ENCODE measurements at places on chromosomes 4 and X.

DNA sequence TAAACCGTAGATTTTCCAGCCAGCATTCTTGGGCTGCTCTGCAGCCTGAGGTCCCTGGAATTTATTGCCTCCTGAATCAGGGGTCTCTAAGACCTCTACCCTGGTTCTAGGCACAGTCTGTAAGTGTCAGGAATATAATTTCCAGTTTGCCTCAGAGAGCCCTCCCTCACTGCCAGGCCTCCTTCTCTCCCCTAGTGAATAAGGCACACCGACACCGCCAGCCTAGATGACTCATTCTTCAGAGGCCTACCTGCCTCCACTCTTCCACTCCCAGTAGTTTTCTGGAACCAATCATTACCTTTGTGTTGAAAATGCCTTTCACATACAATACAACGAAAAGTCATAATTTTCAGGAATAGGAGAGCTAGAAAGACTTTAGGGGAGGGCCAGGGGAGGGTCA lies 50.3 kb upstream of the ARHGEF9 start:
- no peak for DNase-seq

DNA sequence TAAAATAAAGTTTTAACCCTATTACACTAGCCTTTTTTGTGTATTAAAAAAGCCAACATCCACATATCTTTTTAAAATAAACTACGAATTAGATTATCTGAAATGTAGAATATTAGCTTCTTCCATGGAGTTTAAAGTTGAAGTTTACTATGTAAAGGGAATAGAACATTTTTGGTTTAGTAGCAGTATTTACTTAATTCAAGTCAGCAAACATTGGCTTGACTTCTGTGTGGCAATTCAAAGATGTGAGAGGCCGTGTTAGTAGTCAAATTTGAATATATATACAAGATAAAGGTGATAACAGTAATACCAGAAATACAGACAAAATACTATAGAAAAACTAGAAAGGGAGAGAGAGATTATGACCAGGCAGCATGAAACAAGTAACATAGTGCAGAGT lies 115.1 kb upstream of the IL13RA1 start:
- DNase-seq: no peak

DNA sequence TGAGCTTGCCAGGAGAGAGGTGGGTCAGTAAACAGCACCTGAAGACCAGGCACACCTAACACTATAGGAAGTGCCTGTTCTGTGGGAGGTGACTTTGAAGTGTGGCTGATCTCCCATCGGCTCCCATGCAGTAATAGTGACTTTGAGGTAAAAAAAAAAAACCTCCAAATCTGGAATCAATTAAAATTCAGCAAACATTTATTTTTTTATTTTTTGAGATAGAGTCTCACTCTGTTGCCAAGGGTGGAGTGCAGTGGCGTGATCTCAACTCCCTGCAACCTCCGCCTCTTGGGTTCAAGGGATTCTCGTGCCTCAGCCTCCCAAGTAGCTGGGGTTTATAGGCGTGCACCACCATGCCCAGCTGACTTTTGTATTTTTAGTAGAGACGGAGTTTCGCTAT lies 32.4 kb downstream of the ARHGAP10 start:
- no peak for DNase-seq

GRCh38 chr4:19961091-19961490 lies 290.6 kb upstream of the SLIT2 start:
- DNase-seq: no peak

DNA sequence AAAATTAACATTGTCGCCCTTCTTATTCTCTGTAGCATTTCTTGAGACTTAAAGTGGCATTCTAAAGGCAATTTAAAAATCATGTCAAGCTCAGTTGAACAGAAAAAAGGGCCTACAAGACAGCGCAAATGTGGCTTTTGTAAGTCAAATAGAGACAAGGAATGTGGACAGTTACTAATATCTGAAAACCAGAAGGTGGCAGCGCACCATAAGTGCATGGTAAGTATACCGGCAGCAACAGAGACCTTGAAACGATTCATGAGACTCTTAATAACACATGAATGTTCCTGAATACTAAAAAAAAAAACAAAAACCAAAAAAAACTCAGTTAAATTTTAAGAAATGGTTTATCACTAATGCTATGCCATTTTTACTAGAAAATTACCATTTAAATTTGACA lies 82.4 kb upstream of the HPRT1 start:
- DNase-seq: no peak

DNA sequence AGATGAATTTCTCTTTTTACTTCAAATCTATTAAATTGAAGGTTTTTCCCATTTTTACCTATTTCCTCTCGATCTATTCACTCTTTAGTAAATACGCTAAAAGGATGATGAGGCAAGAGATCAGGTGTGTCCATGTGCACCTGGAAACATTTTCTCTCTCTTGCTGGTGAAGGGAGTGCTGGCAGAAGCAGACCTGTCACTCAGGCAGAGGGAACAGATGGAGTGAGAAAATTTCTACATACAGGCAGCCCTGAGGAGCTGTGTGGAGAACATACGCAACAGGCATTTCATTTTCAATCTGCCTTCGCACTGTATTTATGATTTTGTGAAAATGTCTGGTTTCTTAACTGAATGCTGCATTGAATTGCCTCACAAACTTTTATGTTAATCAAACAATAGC lies 249.5 kb downstream of the GPM6A start:
- no peak for DNase-seq

- no peak for DNase-seq
These were observed 285.0 kb upstream of the ARSJ start for GRCh38 chr4:114264452-114264851.

- no peak for DNase-seq
These were observed 35.4 kb downstream of the GRXCR1 start for GRCh38 chr4:42927946-42928345.

- no peak for DNase-seq
These were observed 1063.1 kb downstream of the PCDH7 start for GRCh38 chr4:31783311-31783710.

GRCh38 chr4:54333657-54334056 lies 104.6 kb downstream of the PDGFRA start:
- no peak for DNase-seq

DNA sequence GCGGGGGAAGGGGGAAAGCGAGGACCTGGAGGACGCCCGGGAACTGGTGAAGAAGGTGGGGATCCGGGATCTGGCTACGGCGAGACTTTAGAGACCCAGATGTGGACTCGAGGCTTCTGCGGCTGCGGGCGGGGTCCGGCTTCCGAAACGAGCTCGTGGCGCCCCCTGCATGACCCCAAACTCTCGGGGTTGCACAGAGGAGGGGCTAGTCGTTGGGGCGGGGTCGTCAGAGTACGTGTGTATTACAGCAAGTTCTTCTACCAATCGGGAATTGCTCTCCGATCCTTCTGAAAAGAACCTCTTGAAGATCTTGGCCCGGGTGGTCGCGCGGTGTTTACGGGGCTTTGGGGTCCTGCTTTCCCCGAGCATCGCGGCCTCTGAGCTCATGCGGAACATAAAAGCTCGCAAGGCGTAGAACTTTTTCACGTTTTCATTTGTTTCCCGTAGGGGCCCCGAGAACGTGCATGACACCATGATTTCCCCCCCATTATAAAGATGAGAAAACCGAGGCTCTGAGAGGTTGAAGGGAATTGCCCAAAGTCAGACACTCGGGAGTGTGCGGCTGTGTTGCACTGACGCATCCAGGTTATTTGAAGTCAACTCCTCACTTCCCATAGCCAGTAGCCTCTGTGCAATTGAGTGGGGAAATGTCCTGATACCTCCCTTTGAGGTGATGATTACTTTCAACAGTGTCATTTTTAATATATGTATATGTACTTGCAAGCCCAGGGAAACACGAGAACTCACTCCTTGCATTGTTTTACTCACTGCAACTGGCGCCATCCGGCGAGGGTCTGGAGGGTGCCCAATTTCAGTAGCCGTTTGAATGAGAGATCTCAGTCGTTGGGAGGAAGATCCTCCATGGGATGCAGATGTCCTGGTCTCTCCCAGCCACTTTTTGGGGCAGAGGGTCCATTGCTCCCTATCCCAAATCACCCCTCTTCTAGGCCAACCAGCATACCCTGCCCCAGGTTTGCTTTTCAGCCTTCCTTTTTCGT lies at the start of gene BEND4:
BEND4 (minus strand) TSS at position 149 of the 998 bp plus-strand sequence. CDS start 512 bp downstream, outside the sequence.
- DNase-seq: no peak

DNA sequence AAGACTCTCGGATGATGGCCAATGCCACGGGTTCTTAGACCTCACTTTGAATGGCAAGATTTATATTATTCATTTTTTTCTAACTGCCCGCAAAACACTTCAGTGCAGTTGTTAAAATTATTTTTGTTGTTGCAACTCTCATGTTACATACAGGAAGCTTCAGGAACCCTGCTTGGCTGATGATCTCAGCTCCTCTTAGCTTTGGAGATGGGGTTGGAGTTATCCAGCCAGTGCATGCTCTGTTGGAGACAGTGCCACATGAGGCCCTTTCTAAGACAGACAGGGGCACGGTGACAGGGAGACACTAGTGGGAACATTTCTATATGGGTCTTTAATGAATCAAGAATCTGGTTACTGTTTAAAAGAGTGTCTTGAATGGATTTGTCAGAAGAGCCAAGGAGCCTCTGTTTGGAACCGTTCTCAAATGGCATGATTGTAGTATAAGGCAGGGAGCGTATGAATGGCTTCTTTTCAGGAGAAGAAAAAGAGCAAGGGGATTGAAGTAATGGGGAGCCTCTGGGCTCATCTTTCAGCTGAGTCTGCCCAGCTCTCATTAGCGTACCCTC lies 61.9 kb upstream of the ENPP6 start:
- DNase-seq: no peak

GRCh38 chr4:37682701-37683401 lies 3.3 kb downstream of the RELL1 start:
- no peak for DNase-seq

DNA sequence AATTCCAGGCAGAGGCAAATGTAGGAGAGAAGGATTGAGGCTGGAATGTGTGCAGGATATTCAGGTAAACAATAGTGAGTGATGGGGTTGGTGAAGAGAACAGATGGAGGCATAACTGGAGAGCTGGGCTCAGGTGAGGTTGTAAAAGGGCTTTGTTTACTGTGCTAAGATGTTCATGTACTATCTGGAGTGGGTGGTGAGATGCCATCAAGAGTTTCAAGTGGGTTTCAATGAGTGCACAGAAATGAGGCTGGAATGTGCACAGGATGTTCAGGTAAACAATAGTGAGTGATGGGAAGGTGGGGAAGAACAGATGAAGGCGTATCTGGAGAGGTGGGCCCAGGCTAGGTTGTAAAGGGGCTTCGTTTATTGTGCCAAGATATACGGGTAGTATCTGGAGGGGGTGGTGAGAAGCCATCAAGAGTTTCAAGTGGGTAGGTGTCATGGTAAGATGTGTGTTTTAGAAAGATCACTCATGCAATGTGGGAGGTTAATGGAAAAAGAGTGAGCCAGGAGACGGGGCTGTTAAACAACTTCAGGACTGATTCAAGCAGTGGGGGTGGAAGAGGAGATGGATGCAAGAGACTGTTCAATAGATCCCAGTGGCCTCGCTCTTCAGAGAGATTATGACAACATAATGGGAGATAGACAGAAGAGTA lies 25.4 kb upstream of the NMU start:
- no peak for DNase-seq

DNA sequence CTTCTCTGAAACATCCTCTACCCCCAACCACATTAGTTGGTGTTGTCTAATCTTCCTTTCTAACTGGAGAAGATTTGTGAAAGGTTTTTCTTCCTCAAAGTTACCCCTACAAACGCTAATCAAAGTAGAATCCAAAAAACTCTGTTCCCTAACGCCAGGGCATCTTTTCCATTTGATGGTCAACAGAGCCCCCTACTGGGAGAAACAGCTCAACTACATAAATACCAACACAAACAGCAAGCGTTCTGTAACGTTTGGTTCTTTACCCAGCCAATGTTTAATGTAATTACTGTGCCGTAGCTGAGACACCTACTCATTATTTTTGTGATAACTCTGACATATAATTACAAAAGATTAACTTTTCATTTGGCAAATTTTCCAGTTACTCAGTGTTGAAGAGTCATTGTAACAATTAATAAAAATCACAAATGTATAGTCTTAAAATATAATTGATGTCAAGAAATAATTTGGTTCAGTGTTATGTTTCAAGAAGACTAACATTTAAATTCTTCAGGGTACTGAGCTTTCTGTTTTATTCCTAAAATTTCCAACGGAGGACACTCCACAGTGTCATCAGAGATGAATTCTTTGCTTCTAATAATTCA lies 94.9 kb upstream of the TBC1D9 start:
- DNase-seq: no peak

GRCh38 chr4:25233737-25234389 lies at the start of gene PI4K2B:
Gene PI4K2B, plus strand, starts transcription at chr4:25234033. Its CDS starts 131 bp downstream, at chr4:25234164.
- DNase-seq: peak; percentile 47

DNA sequence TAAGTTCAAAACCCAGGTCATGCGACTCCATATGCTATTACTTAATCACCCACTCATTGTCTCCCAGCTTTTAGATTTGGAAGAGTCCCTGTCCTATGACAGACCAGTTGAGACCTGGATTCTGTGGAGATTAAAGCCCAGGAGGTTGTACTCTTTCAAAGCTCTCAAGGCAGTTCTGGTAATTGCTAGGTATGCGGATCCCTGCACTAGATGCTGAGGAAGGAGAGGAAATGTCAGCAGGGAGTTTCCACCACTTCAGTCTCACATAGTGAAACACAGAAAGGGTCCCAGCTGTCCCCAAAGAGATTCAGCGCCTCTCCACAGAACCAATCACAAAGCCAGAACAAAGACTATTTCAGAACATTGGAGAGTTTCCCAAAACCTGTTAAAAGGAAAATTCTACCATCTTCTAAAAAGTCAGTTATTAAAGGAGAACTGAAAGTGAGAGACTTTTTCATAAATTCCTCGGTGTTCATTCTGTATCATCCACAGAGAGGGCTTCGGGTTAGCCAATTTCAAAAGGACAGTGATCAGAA lies 53.4 kb downstream of the IRF2 start:
- no peak for DNase-seq

GRCh38 chr4:118338981-118339765 lies 13.6 kb downstream of the PRSS12 start:
- no peak for DNase-seq

DNA sequence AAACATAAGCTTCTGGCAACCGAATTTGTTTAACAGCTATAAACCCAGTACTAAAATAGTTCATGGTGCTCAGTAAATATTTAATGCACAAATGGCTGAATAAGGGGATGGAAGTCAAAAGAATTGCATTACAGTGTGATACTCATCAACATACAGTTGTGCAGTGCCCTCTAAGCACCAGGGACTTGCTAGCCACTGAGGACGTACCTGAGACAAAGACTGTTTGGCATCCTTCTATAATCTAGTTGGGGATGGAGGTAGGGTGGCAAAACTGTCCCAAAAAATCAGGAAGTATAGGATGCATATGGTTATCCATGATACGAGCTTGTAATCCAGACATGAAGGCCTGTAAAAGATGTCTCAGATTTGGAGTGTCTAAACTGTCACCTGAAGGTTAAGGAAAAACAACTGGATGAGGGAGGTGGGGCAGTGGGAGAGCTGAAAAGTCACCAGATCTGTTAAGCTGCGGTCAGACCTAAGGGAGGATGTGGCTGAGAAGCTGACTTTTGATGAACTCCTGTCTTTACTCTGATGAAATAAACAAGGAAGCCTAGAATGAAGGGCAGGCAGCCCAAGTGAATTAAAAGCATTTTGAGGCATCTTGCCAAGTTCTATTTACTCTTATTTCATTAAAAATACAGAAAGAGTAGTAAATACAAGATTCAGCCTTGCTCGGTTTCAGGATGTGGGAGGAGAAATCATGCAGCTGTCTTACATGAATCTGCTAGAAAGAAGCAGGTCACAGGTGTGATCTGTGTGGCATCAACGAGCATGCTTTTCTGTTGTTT lies 12.0 kb upstream of the CD38 start:
- no peak for DNase-seq

- DNase-seq: no peak
These were observed 3.0 kb upstream of the RBPJ start for GRCh38 chr4:26317766-26318165.

All from cortex of kidney (tissue), 1 donor.